ENCODE measurements at places on chromosomes 1 and 21. TPM values are rescaled to one million over a fixed set of nuclear protein-coding genes. Genes with fewer than 3 reads are reported as not detected.

The KLF17 gene
- not detected for total RNA-seq

- DNase-seq = no peak
Observed at GRCh38 chr1:2108213-2108876, 58.1 kb downstream of the PRKCZ start.

DNA sequence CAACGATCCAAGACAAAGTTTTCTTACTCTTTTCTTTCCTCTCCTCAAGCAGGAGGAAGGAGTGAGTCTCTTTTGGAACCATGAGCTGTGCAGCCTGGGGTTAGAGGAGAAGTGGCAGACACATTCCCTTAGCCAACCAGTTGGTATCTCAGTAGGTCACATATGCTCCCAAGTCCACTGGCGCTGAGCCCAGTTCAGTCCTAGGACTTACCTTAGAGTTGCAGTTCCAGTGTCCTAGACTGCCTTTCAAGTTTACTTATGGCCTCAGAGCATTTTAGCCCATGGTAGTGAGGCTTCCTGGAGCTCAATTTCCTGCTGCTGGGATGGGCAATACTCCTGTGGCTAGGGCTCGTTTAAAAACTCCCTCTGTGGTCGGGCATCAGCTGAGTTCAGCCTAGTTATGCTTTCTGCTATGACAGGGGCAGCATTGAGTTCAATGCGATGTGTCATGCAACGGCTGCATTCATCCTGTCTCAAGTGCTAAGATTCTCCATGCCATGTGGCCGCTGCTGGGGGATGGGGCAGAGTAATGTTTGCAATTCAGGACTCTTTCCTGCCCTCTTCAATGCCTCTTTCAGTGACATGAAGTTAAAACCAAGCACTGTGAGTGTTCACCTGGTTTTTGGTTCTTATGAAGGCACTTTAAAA, 103.8 kb downstream of the LRRC7 start:
- DNase-seq = no peak

The AIM2 gene
- not detected for total RNA-seq
